ENCODE measurements at places on chromosomes 13 and 19. TPM values are rescaled to one million over a fixed set of nuclear protein-coding genes. Genes with fewer than 3 reads are reported as not detected.

Gene C19orf67
- total RNA-seq = not detected

Gene KLF12
- total RNA-seq = 3.2 TPM

Gene METTL21C
- total RNA-seq = not detected

Gene KIR2DL3
- not detected for total RNA-seq

Gene GPR183
- 13.7 TPM for total RNA-seq

Gene PRR19
- total RNA-seq = 0.23 TPM

Gene ZNF835
- total RNA-seq = 1.0 TPM

Gene CCNE1
- 9.1 TPM for total RNA-seq

Gene SBNO2
- 54.8 TPM for total RNA-seq

Gene PSG6
- 1.9 TPM for total RNA-seq

Gene PROZ
- not detected for total RNA-seq

Gene TYROBP
- total RNA-seq = 28.3 TPM

Gene COL4A1
- 41.0 TPM for total RNA-seq

Gene LSR
- total RNA-seq = 79.0 TPM

Gene COL5A3
- total RNA-seq = 31.9 TPM

Gene SCN1B
- total RNA-seq = 4.4 TPM

Gene IGFL1
- not detected for total RNA-seq

Gene FXYD7
- not detected for total RNA-seq

Gene ARL11
- not detected for total RNA-seq

Gene ZNF221
- 4.3 TPM for total RNA-seq

Gene RPS5
- total RNA-seq = 2,364 TPM

Gene ATCAY
- not detected for total RNA-seq

Gene NXNL1
- not detected for total RNA-seq

Gene PEAK3
- 0.64 TPM for total RNA-seq

Gene RNF225
- total RNA-seq = 62.7 TPM

Gene WDR87
- not detected for total RNA-seq

Gene OR7D2
- not detected for total RNA-seq

Gene WTIP
- total RNA-seq = 10.4 TPM

Gene NLRP5
- not detected for total RNA-seq

Gene ACP7
- 34.6 TPM for total RNA-seq

Gene CASP14
- 315 TPM for total RNA-seq

Gene UBL5
- 339 TPM for total RNA-seq

Gene FFAR2
- 1.1 TPM for total RNA-seq

Gene PALM3
- not detected for total RNA-seq

Gene CRLF1
- total RNA-seq = 30.6 TPM

Gene RNF113B
- not detected for total RNA-seq

Gene LILRA5
- total RNA-seq = 0.59 TPM

Measured in lower leg skin (tissue), 4 donors.